ENCODE measurements at places on chromosomes 5 and 9.

- DNase-seq = no peak
These were observed 1050.2 kb downstream of the CDH12 start for GRCh38 chr5:21802869-21803490.

DNA sequence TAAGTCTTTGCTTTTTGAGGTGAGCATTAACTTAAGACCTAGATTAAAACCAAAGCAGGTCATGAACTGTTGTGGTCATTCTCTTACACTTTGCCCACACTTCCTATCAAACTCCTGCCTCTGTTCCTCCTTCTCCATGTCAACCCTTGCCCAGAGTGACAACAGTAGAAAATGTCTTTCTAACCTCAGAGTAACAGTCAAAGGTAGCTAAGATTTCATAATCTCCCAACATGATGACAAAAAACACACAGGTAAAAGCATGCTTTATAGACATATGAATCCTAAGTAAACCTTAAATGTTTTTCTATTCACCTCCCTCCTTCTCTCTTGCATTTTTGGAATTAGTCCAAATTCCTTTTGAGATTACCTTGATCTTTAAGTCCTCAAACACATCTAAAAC, 422.3 kb downstream of the SPATA31D1 start:
- DNase-seq = no peak

GRCh38 chr5:93226202-93226735, 354.8 kb downstream of the NR2F1-AS1 start:
- DNase-seq = no peak

GRCh38 chr5:62395210-62395950, 8.3 kb downstream of the DIMT1 start:
- DNase-seq = no peak

- DNase-seq = peak; percentile 24
These were observed 14.8 kb upstream of the TUT7 start for GRCh38 chr9:86368871-86369521.

GRCh38 chr5:133489632-133490031, 122.7 kb downstream of the FSTL4 start:
- DNase-seq = no peak

DNA sequence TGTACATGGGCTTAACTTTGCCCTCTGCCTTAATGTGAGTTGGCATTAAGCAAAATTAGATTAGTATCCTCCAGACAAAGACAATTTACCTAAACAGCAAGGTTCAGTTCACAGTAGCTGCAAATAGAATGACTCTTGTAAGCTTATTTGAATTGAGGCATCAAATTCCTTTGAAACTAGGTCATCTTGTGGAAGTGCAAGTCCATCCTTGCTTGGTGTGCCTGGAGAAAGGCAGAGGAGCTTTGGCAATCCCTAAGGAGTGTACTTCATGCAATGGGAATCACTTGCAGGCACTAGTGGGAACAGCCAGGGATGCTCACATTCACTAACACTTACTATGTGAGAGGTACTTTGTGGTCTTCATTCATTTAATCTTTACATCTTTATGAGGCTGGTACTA, 118.3 kb downstream of the DRD1 start:
- DNase-seq = no peak

- DNase-seq = no peak
These were observed 300.6 kb downstream of the PARP8 start for GRCh38 chr5:50967009-50967562.

DNA sequence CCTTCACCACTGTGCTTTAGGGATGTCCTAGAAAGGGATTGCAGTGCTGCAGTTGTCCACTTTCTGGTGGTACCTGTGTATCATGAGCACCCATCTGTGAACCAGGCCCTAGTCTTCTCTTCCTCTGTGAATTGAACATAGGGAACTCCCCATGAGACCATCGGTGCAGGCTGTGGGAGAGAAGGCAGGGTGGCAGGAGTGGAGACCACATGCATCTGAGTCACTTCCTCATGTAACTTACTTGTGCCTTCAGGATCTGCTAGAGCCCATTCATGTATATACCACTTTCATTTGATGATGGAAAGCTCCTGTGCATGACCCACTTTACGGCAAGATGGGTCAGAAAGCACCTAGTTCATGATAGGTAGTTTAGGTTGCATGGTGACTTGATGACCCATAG, 478.1 kb upstream of the CDH9 start:
- DNase-seq = no peak

GRCh38 chr5:139445325-139446170, 6.2 kb upstream of the DNAJC18 start:
- DNase-seq = no peak
